Uterus (tissue), 4 donors: ENCODE measurements at places on chromosomes 6 and 20. TPM values are rescaled to one million over a fixed set of nuclear protein-coding genes. Genes with fewer than 3 reads are reported as not detected.

PSORS1C2 gene
- not detected for total RNA-seq

GPR63 gene
- total RNA-seq: 0.26 TPM

OR2B6 gene
- total RNA-seq: not detected

MYT1 gene
- not detected for total RNA-seq

VSTM2L gene
- total RNA-seq: 0.95 TPM

PBOV1 gene
- total RNA-seq: not detected

KCNK16 gene
- not detected for total RNA-seq

UBD gene
- 0.41 TPM for total RNA-seq

ELOVL5 gene
- total RNA-seq: 80.7 TPM

AVP gene
- total RNA-seq: not detected

CCDC170 gene
- total RNA-seq: 5.7 TPM

ENPP5 gene
- total RNA-seq: 0.73 TPM
